ENCODE measurements at places on chromosomes 12 and 14. TPM values are rescaled to one million over a fixed set of nuclear protein-coding genes. Genes with fewer than 3 reads are reported as not detected.

GRCh38 chr14:73234586-73235394 is 2.5 kb upstream of the PAPLN start:
- DNase-seq: no peak
- no peaks in the 10 kb centered on the region for H3K36me3 ChIP-seq
- no peak overlapping the region for H3K4me3 ChIP-seq

GRCh38 chr12:111759991-111760390 is 6.7 kb upstream of the ALDH2 start:
- DNase-seq: no peak
- no peaks in the 10 kb centered on the region for H3K36me3 ChIP-seq
- H3K27me3 ChIP-seq: no peaks in the 10 kb centered on the region
- no peak overlapping the region for H3K27ac ChIP-seq
- no peak overlapping the region for H3K4me3 ChIP-seq

DNA sequence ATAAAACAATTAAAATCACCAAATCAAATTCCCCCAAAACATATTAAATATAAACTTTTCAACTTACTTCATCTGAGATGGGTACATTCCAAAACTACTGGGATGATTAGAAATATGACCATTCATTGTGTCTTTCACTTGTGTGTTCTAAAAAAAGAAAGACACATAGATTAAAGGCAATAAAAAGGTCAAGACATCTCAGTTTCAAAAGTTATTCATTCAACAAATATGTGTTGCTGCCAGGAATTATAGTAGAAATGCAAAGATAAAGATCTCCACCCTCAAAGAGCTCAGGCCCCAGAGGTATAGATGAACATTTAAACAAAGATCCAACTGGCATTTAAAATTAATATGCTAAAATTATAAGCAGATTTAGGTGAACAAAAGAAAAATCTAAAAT is 106.4 kb downstream of the EPS8 start:
- no peak overlapping the region for H3K27ac ChIP-seq
- H3K4me3 ChIP-seq: no peak overlapping the region
- no peaks in the 10 kb centered on the region for H3K27me3 ChIP-seq
- DNase-seq: no peak
- H3K4me1 ChIP-seq: no peaks in the 10 kb centered on the region
- H3K36me3 ChIP-seq: no peaks in the 10 kb centered on the region

GRCh38 chr12:18967814-18968213 is 161.7 kb upstream of the PLEKHA5 start:
- no peaks in the 10 kb centered on the region for H3K36me3 ChIP-seq
- H3K4me1 ChIP-seq: no peaks in the 10 kb centered on the region
- no peak overlapping the region for H3K4me3 ChIP-seq
- H3K27ac ChIP-seq: no peak overlapping the region
- DNase-seq: no peak
- no peaks in the 10 kb centered on the region for H3K27me3 ChIP-seq

DNA sequence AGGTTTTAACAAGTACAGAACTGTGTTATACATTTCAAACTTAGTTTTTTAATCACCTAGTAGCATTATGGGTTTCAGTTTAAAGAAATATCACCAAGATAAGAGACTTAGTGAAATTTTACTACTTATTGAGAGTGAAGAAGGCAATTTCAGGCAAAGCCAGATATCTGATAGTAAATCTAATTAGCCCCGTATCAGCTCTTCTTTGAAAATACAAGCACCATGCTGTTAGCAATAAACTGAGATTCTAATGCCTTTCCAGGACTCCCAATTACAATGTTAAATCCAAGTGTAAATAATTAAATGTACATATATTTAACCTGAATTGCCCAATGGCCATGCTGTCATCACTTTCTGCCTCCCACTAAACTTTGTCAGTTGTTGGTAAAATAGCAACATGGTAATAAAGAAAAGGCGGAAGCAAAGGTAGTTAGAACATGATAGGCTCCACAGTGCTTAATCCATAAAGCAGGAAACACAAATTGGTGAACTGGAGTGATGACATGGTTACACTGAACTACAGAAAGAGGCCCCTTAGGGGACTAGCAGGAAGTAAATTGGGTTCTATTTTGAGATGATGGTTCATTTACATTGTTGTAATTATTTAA is 646.1 kb downstream of the C12orf50 start:
- no peaks in the 10 kb centered on the region for H3K27me3 ChIP-seq
- H3K4me1 ChIP-seq: peaks cover 12% of the 10 kb centered on the region
- no peaks in the 10 kb centered on the region for H3K36me3 ChIP-seq
- DNase-seq: peak; percentile 51

- H3K4me3 ChIP-seq: no peak overlapping the region
- H3K27me3 ChIP-seq: no peaks in the 10 kb centered on the region
- H3K36me3 ChIP-seq: no peaks in the 10 kb centered on the region
- DNase-seq: no peak
- H3K27ac ChIP-seq: no peak overlapping the region
Measured at GRCh38 chr12:70645494-70646317, 8.5 kb upstream of the PTPRB start.

DNA sequence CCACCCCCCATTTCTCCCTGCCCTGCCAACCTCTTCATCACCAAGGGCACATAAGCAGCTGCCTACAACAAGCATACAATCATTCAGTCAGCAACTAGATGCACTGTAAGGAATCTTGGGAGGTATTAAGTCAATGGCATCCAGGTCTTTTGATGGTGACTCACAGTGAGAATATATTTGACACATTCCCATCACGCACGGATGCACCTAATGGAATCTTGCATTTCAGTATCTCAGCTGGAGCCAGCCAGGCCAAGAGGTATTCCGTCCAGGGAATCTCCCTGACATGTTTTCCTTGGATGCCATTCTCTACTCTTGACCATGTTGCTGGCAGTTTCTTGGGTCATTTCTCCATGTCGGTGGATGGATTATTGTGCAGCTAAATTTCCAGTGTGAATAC is 73.9 kb upstream of the CAPRIN2 start:
- no peak overlapping the region for H3K27ac ChIP-seq
- H3K36me3 ChIP-seq: no peaks in the 10 kb centered on the region
- no peak for DNase-seq
- H3K27me3 ChIP-seq: no peaks in the 10 kb centered on the region
- no peak overlapping the region for H3K4me3 ChIP-seq

GRCh38 chr12:29224572-29224971 is 75.5 kb downstream of the FAR2 start:
- no peak overlapping the region for H3K4me3 ChIP-seq
- H3K36me3 ChIP-seq: no peaks in the 10 kb centered on the region
- no peak overlapping the region for H3K27ac ChIP-seq

DNA sequence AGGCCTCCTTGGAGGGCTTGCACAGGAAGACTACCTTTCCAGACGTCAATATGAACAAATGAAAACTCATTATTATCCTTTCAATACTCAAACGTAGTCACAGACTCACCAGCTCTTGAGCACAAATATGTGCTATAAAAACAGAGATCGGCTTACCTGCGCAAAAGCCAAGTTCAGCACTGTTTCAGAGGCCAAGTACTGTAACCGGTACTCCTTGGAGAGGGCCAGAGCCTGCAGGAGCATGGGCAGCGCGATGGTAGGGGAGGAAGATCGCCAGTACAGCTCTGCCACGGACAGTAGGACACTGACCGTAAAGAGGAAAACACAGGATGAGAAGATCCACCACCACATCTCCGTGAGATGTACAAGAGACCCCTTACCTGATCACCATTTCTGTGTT is 21.6 kb upstream of the CAMKK2 start:
- H3K4me1 ChIP-seq: peaks cover 21% of the 10 kb centered on the region
- no peak overlapping the region for H3K27ac ChIP-seq
- no peak overlapping the region for H3K4me3 ChIP-seq
- DNase-seq: no peak

GRCh38 chr14:67738740-67739504 is 37.2 kb downstream of the RDH12 start:
- no peaks in the 10 kb centered on the region for H3K27me3 ChIP-seq
- H3K4me3 ChIP-seq: no peak overlapping the region

DNA sequence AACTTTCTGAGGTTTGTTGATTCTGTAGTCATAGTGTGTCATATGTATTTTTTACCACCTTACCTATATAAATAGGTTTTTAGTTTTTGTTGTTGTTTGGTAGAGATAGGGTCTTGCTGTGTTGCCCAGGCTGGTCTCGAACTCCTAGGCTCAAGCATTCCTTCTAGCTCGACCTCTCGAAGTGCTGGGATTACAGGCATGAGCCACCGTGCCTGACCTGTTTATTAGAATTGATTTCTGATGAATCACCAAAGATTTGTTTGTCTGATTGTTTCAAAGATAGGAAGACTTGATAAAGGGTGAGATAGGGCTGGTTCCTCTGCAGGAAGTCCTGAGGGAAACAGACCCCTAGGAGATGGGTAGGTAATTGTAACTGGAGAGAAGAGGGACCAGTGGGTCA is 481.6 kb downstream of the PCNX1 start:
- H3K27me3 ChIP-seq: no peaks in the 10 kb centered on the region
- no peak for DNase-seq
- no peak overlapping the region for H3K4me3 ChIP-seq
- H3K27ac ChIP-seq: no peak overlapping the region
- no peaks in the 10 kb centered on the region for H3K4me1 ChIP-seq

The OR4E2 gene
- total RNA-seq: not detected

The NUP107 gene
- total RNA-seq: 54.8 TPM

The BIN2 gene
- total RNA-seq: 10.0 TPM

The TRPV4 gene
- total RNA-seq: not detected

The WNT1 gene
- total RNA-seq: not detected

The MGP gene
- total RNA-seq: not detected

The PRIMA1 gene
- not detected for total RNA-seq

The MYO1H gene
- not detected for total RNA-seq
